ENCODE measurements at places on chromosomes 11 and 22.
A peak's percentile ranks its signal among the peaks of the same experiment; 100 is the strongest.

DNA sequence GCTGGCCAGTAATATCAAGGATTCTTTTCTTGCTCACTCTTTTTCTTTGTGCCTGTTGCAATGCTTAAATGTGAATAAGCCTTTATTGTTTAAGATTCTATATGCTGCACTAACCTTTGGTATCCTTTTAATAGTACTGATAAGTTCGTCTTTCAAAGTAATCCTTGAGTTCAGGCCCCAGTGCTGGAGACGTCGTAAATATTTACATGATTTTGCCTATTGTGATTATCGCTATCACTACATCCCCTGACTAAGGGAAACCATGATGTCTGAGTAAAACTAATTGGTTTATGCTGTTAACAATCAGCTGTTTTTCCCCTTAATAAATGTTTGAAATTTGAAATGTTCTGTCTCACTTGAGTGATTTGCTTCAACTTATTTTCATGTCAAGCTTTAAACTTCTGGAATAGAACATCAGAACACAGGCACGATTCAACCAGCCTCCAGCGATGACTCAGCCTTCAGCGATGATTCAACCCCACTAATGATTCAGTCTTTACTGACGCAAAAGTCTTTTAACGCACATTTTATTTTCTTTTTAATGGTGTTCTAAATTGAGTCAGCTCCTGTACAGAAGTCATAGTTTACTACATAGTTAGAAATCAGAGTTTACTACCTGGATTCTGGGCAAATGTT is 3.9 kb downstream of the HTATIP2 start:
- DNase-seq, result peak; percentile 95

DNA sequence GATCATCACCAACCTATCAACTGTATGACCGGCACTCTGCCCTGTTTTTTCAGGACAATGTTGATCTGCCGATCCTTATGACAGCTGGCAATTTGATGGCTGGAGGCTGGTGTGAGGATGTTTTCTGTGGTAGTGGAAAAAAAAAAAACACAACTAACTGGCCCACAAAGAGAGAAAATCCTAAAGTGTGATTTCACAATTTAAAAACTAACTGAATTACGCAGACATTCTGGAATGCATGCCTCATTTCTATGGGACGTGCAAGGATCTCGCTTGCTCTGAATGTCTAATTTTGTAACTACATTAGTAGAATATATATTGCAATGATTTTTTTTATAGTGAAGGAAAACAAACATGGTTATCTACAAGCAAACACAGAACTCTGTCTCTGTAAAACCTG is 590.5 kb downstream of the ETS1 start:
- peak; percentile 31 for DNase-seq

DNA sequence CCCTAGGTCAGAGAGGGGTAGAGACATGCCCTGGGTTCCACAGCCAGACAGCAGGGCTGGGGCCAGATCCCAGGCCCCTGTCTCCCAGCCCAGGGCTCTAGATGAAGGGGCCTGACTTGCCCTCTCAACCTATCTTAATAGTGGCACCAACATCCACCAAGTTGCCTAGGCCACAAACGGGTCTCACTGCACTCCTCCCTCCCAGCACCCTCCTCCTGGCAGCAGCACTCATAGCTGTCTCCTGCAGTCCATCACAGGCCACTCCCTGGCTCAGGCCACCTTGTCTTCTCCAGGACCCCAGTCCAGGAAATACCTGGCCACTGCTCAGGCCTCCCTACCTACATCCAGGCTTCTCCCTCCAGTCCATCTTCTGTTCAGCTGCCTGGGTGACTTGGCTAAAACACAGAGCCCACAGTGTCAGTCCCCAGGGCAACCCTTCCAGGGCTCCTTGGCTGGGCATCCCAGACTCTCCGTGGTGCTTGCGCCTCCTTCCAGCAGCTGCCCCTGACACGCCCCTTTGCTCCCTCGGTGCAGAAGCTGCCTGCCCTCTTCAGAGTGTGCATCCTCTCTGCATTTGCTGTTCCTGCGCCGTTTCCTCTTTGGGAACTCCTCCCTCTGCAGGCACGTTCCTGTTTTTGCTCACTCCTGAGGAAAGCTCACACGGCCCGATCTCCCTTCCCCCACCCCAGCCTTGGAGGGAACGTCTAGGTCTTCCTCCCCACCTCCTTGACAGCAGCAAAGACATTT is 40.5 kb downstream of the LRRC32 start:
- DNase-seq, result no peak

DNA sequence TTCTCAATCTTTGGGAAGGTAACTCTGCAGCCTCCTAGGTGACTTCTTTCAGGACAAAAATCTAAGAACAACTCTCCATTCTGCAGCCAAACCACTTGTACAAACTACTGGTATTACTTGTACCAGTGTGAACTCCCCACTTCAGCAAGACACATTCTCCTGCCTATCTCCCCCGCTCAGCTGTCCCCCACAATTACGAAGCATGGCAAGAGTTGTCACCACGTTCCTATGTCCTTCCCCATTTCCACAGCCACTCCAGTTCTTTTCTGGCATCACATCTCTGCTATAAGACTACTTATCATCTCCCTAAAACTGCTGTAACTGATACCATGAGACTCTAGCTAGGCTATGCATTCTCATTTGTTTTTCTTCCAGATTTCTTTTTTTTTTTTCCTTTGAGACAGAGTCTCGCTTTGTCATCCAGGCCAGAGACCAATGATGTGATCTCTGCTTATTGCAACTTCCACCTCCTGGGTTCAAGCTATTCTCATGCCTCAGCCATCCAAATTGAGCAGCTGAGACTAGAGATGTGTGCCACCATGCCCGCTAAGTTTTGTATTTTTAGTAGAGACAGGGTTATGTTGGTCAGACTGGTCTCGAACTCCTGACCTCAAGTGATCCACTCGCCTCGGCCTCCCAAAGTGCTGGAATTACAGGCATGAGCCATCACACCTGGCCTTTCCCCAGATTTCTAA is 71.9 kb upstream of the CDON start:
- DNase-seq, result no peak

- peak; percentile 73 for DNase-seq
These were observed 10.8 kb upstream of the CYP2R1 start for GRCh38 chr11:14902650-14903350.

DNA sequence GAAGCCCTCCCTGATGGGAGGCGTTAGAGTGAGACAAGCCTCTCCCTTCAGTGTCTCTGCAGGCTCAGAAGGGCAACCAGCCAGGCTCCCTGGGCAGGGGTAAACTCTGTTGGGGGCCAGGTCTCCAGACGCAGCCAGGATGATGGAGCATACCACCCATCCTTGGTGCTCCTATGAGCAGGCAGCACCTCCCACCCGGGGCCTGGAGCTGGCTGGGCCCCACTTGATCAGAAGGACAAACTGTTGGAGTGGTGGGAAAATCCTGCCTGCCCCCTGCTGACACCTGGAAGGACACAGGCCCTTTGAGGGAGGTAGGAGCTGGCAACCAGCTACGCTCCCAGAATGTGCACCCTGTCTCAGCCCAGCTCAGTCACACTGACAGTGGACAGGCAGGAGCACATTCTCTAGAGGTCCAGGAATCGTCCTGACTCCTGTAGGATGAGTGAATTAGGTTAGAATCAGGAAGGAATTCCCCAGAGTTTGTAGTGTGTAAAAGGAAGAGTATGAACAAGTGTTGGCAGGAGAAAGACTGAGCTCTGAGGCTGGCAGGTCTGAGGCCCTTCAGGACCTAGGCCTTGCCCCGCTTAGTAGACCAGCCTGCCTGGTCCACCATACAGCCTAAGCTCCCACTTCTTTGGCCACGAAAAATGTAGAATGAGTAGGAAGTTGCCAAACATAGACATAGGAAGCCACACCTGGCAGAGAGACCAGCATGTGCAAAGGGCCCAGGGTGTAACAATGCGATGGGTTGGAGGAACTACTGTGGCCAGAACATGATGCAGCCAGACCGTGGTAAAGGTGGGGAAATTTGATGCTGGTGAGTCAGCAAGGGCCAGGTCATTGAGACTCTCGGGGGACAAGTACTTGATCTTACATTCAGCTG is 19.1 kb downstream of the ARHGEF17 start:
- DNase-seq, result peak; percentile 81

DNA sequence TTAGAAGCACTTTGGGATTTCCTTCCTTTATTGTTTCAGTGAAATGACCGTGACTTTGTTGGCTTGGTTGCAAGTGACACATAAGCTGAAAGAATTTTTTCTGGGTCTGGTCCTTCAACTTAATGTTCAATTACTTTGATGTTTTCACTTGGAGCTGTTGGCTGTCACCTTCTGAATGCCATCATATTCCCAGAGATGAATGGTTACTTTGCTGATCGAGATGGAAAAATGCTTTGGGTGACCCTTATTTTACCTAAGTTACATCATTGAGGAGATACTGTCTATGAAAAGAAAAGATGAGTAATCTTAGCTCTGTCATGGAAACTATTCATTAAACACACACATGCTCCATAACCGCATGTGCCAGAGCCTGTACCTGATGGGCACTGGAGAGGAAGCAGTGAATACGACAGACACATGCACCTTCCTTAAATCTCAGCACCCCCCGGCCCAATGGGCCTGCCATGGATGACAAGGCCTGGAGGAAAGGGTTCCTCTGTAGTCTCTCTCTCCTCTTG is 76.9 kb downstream of the TENM4 start:
- peak; percentile 33 for DNase-seq

DNA sequence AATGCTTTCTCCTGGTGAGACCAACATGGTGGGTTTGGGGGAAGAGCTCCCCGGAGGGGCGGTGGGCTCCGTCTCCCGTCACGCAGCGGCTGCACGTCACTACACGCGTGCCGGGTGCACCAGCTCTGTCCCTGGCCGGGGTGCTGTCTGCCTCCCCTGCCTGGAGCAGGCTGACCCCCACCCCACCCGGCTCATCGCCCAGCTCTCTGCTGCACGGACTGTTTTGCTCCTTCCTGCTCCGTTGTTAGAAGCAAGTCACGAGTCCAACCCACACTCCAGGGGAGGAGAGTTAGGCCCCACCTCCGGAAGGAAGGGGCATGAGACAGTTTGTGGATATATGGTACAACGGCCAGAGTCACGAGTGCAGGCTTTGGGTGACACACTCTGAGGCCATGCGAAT is 364.9 kb downstream of the BRD1 start:
- peak; percentile 7 for DNase-seq

DNA sequence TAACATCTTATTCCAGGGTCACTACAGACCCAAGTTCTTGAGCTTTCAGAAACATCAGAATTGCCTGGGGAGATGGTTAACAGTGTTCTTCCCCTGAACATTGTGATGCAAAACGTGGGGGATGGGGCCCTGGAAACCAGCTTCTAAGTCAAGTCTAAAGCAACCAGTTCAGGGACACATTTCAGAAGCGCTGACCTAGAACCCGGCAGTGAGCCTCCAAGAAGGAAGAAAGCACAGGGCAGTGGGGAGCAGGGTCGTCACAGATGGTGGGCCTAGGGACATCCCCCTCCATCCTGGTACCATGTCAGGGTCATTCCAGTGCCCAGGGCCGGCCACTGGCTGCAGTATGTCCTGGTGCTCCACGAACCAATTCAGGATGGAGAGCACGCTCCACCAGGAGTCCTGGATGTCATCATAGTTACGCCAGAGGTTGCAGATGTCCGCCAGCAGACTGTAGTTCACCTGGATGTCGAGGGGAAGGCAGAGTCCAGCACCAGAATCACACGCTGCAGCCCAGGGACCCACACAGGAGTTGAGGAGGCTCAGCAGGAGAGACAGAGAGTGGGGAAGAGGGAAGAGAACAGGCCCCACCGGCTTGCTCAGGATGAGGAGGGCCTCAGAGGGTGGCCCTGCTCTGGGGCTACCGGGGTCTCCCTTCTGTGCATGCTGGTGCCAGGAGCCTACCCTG is 5.0 kb downstream of the NAGA start:
- DNase-seq, result no peak

DNA sequence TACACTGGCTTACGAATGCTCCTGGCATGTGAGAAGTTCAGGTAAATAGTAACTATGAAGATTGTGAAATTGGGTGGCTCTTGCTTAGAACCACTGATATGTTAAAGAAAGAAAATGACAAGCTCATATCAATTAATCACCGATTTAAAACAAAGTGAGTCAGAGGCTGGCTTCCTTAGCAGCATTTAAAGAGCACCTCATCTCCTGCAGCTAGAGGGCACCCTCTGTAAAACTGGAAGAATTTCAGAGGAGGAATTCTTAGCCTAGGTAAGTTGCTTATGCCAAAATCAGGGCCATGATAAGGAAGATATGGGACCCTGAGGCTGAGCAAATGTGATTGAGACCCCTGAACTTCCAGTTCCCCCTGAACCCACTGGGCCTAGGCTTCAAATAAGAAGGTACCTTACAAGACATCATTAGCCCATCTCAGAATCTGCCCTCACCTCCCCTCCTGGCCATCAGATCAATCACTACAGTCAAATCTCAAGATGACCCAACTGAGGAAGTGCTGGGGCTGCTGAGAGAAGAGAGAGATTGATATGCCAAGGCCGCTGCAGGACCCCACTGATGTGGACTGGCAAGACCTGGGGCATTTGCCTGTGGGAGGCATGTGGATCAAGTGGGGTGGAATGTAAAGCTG is 8.6 kb upstream of the CD3E start:
- DNase-seq, result peak; percentile 58

GRCh38 chr11:8988329-8989234 is 15.2 kb downstream of the NRIP3 start:
- peak; percentile 58 for DNase-seq

DNA sequence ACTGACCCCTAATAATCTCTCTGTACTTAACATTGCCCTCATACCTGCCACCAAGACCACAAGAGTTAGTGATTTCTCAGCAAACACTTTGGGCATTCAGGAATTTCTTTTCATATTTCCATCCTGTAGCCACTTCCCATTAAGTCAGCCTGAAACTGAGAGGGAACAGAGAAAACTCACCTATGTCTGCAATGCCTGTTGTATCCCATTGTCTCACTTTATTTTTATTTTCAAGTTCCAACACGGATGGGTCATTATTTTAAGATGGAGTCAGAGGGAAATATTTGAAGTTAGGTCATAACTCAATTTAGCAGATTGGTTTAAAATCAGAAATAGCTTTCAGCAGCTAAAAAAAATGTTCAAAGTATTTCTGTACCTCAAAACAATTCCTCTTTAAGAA is 937.8 kb upstream of the CHORDC1 start:
- no peak for DNase-seq

GRCh38 chr11:27028561-27028965 is 12.1 kb upstream of the BBOX1 start:
- DNase-seq, result no peak

DNA sequence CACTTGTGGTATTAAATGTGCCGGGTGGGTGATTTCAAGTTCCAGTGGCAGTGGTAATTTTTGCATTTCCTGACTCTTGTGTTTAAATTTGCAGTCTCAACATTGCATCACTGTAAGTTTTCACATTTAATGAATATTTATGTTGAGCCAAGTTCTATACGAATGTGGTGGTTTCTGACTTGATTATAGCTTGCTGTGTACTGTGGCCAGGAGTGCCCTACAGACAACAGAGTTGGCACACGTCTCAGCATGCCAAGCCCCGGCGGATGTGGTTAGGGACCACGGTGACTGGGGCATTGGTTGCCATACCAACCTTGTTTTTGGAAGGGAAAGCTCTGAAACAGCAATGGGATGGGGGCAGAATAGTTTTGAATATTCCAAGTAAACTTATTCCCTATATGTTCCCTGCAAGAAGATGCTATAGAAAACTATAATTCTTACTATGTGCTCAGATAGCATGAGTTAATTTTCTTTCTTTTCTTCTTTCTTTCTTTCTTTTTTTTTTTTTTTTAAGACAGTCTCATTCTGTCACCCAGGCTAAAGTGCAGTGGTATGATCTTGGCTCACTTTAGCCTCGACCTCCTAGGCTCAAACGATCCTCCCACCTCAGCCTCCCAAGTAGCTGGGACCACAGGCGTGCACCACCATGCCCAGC is 16.0 kb downstream of the ZNRF3 start:
- peak; percentile 90 for DNase-seq
